ENCODE measurements at places on chromosomes 1 and 21. TPM values are rescaled to one million over a fixed set of nuclear protein-coding genes. Genes with fewer than 3 reads are reported as not detected.

Gene PTGER3
- total RNA-seq = 0.16 TPM

Gene FMO2
- 1.6 TPM for total RNA-seq

Gene RGS16
- total RNA-seq = 1.1 TPM

DNA sequence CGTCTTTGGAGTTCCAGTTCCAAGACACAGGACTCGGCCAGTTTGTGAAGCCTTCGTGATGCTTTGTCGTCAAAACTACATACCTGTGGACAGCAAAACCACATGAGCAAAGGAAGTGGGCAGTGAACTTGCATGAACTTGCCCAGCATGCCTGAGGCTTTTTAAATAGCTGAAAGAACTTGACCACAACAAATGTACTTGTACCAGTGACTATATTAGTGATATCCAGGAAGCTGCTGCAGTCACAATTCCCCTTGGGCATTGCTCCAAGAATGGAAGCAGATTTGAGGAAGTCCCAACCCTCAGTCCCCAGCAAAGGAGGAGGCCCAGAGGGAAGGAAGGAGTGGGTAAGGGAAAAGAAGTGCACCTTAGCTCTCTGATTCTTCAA is 2.6 kb downstream of the FUCA1 start:
- no peak for DNase-seq
- no peak overlapping the region for H3K4me3 ChIP-seq
- no peaks in the 10 kb centered on the region for H3K27me3 ChIP-seq
- H3K4me1 ChIP-seq = no peaks in the 10 kb centered on the region
- H3K27ac ChIP-seq = no peak overlapping the region
- peaks cover 2% of the 10 kb centered on the region for H3K36me3 ChIP-seq

GRCh38 chr1:56189946-56190805 is 389.2 kb downstream of the PLPP3 start:
- H3K4me1 ChIP-seq = no peaks in the 10 kb centered on the region
- no peaks in the 10 kb centered on the region for H3K27me3 ChIP-seq
- H3K4me3 ChIP-seq = no peak overlapping the region
- H3K27ac ChIP-seq = no peak overlapping the region
- H3K36me3 ChIP-seq = no peaks in the 10 kb centered on the region

GRCh38 chr1:26417111-26417759 is 6.6 kb downstream of the LIN28A start:
- peak; percentile 83 for DNase-seq
- H3K4me1 ChIP-seq = no peaks in the 10 kb centered on the region
- peaks cover 7% of the 10 kb centered on the region for H3K27me3 ChIP-seq
- no peak overlapping the region for H3K27ac ChIP-seq
- H3K36me3 ChIP-seq = no peaks in the 10 kb centered on the region

GRCh38 chr1:192803501-192803900 is 5.3 kb upstream of the RGS2 start:
- no peaks in the 10 kb centered on the region for H3K36me3 ChIP-seq
- DNase-seq = no peak
- H3K27ac ChIP-seq = no peak overlapping the region
- H3K4me1 ChIP-seq = peaks cover 5% of the 10 kb centered on the region
- no peaks in the 10 kb centered on the region for H3K27me3 ChIP-seq

DNA sequence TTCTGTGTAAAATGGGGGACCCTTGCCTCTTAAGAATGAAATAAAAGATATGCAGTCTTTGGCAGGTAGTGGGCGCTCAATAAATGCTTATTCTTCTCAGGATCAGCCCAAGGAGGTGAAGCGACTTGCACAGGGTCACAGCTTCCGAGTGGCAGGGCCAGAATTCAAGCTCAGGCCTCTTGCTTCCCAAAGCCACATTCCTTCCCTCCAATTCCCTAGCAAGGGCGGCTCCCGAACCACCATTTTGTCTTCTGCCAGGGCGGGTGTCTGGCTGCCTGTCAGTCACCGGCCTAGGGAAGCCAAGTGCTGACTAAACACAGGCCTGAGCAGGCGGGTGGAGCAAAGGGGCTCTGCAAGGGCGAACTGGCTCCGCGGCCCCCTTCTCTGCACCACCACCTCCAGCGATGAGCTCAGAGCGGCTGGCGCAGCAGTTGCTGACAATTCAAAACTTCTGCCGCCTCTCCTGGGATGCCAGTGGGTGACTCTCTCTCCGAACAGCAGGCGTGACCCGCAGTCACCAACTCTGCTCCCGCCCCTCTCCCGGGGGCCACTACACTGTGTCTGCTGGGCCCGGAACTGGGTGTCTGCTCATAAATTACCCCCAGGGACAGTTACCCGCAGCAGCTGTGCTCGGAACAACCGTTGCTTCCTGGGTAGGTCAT is 10.8 kb downstream of the GPR3 start:
- no peaks in the 10 kb centered on the region for H3K27me3 ChIP-seq
- no peaks in the 10 kb centered on the region for H3K4me1 ChIP-seq
- peaks cover 6% of the 10 kb centered on the region for H3K36me3 ChIP-seq
- H3K4me3 ChIP-seq = no peak overlapping the region

All from right lobe of liver (tissue), 6 donors.